Fibroblast of the aortic adventitia (primary cell): ENCODE measurements at places on chromosomes 7 and 10. TPM values are rescaled to one million over a fixed set of nuclear protein-coding genes. Genes with fewer than 3 reads are reported as not detected.

Gene RNF32
- 0.54 and 1.9 TPM in 2 replicates for total RNA-seq

Gene C7orf57
- total RNA-seq: 0.09 TPM in 1 of 2 replicates, not detected in the other

Gene TMEM72
- not detected in 2 replicates for total RNA-seq

Gene COL28A1
- total RNA-seq: 0.09 TPM in 1 of 2 replicates, not detected in the other

Gene ELOVL3
- total RNA-seq: 0.09 TPM in 1 of 2 replicates, not detected in the other

Gene LRRC17
- 95.6 and 131 TPM in 2 replicates for total RNA-seq

Gene MMP21
- 0.09 TPM in 1 of 2 replicates, not detected in the other for total RNA-seq

GRCh38 chr10:126140746-126141273 is 244.4 kb downstream of the FANK1 start:
- no peak for DNase-seq

DNA sequence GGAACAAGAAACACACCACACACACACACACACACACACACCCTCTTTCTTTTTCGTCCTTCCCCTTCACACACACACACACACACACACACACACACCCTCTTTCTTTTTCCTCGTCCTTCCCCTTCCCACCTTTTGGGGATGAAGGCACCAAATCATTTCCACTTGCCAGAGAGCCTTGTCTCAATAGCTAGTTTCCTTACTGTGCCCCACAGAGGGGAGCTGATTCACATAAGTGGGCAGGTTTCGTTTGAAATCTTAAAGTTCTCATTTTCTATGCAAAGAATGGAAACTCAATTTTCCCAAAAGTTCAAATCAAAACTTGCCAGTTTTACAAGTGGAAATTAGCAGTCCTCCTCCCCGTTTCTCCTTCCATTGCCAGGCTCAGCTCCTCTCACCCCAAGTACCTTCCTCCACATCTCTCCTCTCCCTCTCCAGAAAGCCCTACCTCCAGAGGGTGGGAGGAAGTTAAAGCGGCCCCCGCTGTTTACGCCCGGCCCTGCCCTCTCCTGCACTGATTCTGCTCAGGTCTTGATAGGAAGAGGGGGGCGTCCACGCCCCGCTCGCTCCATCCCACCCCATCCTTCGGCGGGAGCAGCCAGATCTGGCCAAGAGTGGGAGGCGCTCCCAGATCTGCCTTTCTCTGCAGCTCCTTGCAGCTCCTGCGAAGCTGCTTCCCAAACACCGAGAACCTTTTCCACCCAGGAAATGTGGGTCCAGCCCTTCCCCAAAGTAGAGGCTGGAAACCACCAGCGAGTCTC is 1.3 kb downstream of the CTTNBP2 start:
- DNase-seq: peak; percentile 15

GRCh38 chr10:93463723-93464476 is 18.2 kb downstream of the MYOF start:
- DNase-seq: peak; percentile 89

DNA sequence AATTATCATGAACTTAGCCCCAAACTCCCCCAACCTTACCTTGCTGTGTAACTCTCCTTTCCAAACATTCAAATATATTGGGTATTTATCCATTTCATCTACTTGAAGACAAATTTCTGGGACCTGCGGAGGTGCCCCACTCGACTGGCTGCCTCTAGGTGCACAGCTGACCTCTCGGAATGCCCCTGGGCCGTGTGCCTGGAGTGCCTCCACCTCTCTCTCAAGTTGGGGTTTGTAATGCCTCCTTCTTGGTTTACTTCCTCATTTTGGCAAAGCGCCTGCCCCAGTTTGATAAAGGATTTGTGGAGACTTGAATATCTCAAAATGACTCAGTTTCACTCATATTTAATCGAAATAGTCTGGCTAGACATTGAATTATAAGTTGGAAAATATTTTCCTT is 16.6 kb downstream of the ZNF777 start:
- no peak for DNase-seq

- no peak for DNase-seq
Observed at GRCh38 chr7:35450456-35451214, 196.7 kb upstream of the TBX20 start.

DNA sequence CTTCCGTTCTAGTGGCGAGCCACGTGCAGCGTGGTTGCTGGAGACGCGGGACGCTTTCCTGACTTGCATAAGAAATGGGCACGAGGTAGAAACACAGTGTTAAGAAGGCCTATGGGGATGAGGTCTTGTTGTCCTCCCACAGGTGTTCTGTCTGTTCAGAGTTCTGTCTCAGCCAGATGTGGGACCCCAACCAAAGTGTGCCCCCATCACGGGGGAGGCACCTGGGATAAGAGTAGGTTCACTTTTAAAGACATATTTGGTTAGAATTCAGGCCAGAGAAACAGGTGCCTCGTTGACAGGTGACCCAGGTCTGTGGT is 56.0 kb upstream of the PITRM1 start:
- no peak for DNase-seq

DNA sequence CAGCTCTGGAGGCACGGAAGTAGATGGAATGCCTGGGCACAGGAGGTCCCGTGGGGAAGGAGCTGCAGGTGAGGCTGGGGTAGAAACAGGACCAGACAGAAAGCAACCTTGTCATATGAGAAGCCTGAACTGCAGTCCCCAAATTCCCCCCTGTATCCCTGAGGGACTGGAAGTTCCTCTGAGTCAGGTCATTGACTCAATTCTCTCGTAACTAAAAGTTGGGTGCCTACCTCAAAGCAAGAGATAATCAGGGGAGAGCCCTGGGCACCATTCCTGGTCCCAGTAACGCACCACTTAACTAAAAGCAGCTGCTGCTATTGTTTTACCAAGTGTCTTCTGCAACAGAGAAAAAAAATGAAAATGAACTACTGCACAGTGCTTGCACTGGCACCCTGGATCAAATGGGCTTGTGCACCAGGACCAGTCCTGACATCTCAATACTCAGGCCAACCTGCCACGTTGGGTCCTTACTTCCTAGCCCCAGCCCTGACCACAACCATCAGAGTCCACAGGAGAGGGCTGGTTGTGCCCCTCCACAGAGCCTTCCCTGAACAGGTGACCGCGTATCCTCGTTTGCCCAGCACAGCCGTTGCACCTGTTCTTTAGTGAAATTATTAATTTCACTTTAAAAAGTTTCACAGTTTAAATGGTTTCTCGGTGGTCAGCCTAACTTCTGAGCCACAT is 79.3 kb downstream of the GRID1 start:
- DNase-seq: no peak

DNA sequence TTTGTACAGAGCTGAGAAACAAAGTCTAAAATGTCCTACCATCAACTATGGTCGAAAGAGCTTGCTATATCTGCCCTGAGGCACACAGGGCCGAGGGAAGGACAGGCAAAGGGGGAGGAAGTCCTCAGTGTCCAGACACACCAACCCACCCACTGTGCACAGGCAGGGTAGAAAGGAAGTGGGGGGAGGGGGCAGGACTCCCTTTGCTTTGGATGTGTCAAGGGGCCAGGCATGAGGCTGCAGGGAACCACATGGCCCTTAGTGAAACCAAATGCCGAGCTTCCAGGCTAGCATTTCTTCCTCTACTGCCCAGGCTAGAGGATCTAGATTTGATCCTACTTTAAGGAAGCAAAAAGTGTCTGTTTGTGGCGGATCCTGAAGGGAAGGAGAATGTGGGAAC is 28.6 kb downstream of the KCNH2 start:
- no peak for DNase-seq

- DNase-seq: no peak
Observed at GRCh38 chr7:107206706-107207105, 37.9 kb downstream of the HBP1 start.

GRCh38 chr10:93459466-93459865 is 22.7 kb downstream of the MYOF start:
- peak; percentile 46 for DNase-seq

DNA sequence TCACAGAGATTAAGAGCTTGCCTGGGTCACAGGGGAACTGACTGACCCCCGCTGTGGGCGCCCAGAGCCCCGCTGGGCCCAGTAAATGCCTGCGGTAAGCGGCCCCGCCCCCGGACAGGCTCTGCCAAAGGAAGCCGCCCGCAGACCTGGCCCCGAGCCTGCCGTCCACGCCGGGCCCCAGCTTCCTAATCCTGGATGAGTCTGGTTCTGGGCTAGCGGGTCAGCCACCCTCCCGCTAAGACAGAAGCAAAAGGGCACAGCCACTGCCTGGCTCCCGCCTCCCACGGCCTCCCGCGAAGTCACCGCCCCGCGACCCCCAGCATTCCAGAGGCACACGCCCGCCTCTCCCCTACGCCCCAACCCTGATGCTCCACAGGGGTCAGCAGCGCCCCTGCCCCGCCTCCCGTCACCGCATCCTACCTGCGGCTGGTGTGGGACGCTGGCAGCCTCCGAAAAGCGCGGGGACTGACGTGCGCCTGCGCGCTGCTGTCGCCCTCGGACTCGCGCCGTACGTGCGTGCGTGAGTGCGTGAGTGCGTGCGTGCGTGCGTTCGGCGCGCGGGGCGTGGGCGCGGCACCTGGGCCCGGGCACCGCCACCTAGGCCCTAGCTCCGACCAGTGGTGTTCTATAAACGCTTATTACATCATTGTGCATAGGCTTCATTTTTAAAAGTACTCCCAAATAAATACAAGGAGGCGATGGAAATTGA is at the start of gene FIGNL1:
TSS of gene FIGNL1 (minus strand) at position 470 of the 709 bp plus-strand sequence. CDS start 3,063 bp downstream, outside the sequence.
- peak; percentile 67 for DNase-seq

GRCh38 chr7:24572997-24573553 is at the start of gene PALS2:
TSS of gene PALS2 (plus strand) at chr7:24573452. CDS start at chr7:24623668, 50,216 bp downstream.
- peak; percentile 62 for DNase-seq

DNA sequence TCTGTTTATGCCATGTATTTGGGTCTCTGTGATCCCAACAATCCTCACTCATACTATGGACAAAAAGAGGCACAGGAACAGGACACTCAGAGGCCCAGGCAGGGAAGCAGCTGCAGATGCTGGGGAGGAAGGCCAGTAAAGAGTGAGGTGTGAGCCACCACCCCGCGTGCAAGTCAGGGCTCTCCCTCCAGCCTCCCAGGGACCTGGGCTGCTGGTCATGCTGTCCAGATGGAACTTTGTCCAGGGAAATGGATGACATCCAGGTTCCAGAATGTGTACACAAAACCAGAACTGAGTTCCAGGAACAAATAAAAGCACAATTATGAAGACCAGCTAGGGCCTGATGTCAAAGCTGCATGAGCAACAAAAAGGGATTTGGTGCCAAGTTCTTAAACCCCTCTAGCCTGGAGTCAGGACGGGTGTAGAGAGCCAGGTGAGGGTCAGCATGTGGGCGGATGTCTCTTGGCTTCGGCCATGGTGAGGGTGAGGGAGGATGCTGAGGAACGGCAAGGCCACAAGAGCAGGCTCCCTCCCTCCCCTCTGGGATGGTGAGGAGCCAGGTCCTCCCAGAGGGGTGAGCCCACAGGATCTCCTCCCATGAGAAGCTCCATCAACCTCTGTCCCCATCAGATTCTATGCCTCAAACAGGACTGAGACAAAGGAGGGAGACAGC is 739.7 kb downstream of the PARD3 start:
- DNase-seq: no peak

DNA sequence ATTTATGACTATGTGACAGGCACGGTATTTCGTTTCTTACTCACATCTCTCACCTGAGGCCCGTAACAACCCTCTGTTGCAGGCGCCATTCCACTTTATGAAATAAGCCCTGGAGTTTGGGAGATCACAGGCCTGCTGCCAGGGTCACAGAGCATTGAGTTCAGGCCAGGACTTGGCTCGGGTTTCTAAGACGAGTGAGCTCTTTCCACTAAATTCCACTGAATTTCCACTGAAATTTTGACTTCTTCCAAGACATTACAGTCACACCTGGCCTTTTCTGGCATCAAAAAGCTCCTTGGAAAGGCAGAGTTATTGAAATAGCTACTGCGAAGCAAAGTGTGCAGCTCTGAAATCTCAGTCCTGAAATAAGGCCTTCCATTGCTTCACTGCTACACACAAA is 282.8 kb upstream of the MGMT start:
- no peak for DNase-seq

DNA sequence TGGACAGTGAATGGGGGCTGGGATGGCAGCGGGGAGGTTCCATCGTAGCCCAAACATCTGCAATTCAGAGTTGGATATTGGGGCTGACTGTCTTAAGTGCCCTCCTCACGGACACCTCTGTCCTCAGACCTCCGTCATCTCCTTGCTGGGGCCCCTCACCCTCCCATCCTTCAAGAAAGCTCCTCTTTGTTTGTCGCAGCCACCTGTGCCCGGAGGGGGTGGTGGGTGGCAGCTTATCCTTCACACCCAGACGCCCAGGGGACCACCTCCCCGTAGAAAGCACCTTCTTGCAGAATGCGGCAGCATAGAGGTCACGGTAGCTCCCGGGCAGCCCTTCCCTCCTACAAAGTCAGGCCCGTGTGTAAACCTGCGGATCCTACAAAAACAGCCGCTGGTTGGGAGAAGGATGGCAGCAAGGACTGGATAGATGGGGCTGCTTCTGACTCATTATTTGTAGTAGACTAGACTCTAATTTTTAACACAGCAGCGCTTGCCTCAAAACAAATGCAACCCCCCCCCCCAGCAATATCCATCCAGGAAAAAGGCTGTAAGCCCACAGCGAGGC is 1.3 kb upstream of the PTPRN2 start:
- no peak for DNase-seq

DNA sequence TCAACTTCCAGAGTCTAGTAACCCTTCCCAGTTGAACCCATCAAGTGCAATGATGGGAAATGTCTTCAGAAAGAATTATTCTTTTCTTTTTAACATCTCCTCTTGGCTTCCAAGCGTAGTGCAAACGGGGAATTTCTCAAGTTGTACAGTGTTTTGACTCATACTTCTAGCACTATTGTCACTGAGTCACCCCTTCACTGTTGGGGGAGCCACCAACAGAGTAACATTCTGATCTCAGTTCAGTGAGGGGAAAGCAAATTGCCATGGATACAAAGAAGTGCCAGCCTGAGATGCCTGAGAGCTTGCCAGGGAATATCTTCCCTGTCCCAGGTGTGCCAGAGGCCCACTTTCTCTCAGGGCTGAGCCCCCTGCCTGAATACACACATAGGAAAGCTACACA is 31.0 kb downstream of the CYP3A5 start:
- DNase-seq: no peak

- no peak for DNase-seq
Observed at GRCh38 chr10:593016-593415, 96.5 kb downstream of the DIP2C start.

GRCh38 chr7:90495241-90495640 is 25.8 kb downstream of the PTTG1IP2 start:
- DNase-seq: no peak

GRCh38 chr10:88110355-88110754 is 246.9 kb downstream of the PTEN start:
- peak; percentile 35 for DNase-seq

DNA sequence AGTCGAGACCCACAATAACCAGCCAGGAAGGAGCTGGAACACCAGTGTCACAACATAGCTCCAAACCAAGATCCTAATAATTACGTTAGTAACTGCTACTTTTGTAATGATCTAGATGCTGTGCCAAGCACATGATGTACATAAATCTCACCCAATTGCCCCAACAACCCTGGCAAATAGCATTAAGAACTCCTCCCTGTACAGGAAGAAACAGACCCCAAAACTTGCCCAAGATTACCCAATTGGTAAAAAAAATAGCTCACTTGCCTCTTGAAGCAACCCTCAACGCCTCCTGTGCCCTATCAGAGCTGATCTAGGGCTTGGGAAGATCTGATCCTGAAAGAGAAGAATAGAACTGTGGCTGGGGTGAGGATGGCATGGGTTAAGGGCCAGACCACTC is 628.7 kb upstream of the AUTS2 start:
- DNase-seq: no peak
